ENCODE measurements at places on chromosomes 6 and 20. TPM values are rescaled to one million over a fixed set of nuclear protein-coding genes. Genes with fewer than 3 reads are reported as not detected.

Gene HFE
- total RNA-seq, result 1.6 TPM

Gene SGK2
- 0.26 TPM for total RNA-seq

DNA sequence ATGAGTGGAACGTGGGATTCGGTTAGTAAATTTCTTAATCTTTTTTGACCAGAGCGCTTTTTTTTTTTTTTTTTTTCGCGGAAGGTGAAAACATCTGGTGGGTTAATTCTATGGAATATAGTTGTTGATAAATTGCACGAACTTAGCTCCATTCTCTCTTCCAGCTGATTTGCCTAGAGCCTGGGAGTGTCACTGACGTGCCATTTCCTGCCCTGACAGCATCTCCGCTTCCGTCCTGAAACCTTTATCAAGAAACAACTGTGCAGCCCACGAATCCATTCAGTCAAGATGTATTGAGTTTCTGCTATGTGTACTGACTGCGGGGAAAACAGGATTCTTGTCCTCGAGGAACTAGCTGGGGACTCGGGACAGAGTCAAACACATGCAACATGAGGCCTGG lies 59.5 kb upstream of the TGM3 start:
- no peak for DNase-seq

- DNase-seq, result no peak
These were observed 36.1 kb downstream of the NINL start for GRCh38 chr20:25549172-25549773.

DNA sequence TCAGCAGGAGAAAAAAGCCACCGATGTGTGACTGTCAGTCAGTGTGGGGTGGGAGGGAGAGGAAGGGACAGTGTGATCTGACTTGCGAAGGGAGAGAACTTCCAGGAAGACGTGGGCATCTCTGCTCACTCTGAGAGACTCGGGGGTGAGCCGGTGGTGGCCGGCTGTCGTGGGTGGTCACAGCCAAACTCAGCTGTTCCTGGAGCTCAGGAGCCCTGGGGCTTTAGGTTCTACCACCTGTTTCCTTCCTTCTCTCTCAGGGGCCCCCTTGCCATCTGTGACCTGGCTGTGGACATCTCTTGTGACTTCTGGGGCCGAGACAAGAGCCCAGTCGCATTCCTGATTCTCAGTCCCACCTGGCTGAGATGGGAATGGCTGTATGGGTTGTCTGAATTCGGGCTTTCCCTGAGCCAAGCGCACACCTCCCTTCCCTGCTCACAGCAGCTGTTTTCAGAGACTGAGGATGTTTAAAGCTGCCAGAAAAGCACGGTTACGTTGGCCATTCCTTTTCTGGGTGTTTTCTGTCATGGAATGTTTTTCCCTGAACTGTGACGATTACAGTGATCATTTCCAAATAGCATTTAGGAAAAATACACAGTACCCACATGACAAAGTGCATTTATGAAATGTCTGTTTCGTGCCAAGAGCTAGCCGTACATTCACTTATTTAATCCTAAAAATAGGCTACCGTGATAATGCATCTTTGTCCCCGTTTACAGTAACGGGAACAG lies 36.5 kb downstream of the SYNJ2 start:
- no peak for DNase-seq
